Fibroblast of upper back skin (primary cell): ENCODE measurements at places on chromosomes 4 and X.

DNA sequence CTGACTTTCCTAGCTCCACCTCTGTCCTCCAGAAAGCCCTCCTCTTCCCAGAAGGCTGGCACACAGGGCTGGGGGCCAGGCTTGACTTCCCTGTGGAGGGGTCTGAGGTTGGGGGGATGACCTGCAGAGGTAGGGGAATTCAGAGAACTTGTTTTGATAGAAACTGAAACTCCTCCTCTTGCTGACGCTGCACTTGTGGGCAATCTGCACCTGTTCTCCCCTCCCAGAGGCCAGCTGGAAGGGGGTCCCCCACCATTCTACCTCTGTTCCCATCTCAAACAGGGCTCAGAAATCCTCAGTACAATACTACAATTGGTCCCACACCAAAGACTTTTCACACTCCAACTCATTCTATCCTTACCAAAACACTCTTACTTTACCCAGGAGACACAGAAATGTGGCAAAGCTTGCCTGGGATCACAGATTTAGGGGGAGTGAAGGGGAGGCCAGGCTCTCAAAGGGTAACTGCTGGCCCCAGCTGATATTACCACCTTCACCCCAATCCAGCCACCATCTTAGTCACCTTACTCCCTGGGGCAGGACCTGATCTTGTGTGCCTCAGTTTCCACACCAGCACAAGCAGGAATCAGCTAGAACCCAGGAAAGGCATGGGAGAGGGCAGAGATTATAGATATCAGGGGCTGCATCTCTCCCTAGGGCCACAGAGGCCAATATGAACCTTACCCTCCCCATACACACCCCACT lies 18.5 kb downstream of the OTUD5 start:
- no peak for DNase-seq

DNA sequence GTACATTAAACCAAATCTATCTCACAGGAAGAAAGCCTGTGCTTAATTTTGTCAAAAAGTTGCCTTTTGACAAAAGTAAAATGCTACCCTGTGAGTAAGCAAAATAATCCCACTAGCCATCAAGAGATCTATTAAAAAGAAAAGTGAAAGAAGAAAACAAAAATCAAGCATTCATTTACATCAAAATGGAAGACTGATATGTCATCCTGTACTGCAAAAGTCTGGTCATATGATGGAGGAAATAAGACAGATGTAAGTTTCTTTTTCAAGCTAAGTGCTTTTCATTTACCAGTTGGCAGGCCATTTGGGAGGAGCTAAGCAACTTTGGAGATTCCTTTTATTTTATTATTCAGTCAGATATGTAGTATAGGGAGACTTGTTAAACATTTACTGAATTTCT lies 387.4 kb downstream of the SPOCK3 start:
- DNase-seq: no peak

DNA sequence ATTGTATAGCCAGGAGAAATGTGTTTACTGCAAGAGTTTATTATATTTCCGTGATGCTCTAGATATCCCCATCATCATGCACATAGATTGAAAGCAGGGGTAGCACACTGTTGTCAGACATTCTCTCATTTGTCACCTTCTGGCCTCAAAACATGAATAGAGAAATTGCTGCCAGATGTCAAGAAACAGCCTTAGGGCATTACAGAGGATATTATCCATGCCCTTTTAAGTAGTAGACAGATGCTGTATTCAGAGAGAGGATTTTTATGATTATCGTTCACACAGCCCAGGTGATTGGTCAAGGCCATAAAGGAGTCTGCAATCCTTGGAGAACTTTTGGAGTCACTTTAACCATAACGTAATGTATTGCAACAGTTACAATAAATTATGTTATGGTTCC lies 1961.5 kb upstream of the TENM3 start:
- DNase-seq: no peak

DNA sequence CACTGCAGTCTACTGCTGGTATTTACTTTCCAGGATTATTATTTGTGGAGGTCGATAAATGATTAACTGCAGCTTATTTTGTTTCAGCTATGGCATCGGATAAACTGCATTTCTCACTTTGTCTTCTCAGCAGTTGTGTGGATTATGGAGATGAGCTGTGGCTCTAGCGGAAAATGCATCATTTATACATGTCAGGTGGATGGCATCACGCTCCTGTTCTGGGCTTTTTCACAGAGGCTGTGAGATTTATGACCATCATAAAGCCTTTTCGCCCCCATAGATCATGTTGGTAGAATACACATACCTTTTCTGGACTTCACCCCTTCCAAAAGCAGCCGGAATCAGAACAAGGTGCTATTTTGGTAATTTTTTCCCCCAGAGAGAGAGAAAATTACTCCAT lies 118.8 kb upstream of the MAGEB18 start:
- no peak for DNase-seq

DNA sequence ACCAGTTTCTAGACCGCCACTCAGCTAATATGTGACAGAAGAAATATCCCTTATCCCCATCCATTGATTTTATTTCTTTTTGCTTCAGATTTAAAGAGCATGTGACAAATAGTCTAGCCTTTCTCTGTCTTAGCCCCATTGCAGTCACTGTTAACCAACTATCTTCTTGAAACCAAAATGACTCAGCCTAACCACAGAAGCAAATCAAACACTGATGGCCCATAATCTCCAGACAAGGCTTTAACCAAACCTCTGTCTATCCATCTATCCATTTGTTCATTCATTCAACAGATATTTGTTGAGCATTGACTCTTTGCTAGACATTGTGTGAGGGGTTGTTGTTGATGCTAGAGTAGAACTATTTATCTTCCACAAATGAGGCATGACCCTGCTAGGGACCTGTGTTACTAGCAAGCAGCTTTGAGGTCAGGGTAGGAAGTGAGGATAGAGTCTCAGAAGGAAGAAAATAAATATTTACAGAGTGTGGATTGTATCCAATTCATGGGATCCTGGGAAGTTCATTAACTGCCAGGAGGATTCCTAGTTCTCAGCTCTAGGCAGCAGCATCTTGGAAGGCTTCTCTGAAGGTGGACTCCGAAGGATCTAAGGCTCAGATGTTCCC lies 22.5 kb downstream of the HNRNPH2 start:
- DNase-seq: peak; percentile 68
